ENCODE measurements at places on chromosomes 3 and 15.

- no peak for DNase-seq
Measured at GRCh38 chr3:16759227-16759903, 125.4 kb upstream of the PLCL2 start.

DNA sequence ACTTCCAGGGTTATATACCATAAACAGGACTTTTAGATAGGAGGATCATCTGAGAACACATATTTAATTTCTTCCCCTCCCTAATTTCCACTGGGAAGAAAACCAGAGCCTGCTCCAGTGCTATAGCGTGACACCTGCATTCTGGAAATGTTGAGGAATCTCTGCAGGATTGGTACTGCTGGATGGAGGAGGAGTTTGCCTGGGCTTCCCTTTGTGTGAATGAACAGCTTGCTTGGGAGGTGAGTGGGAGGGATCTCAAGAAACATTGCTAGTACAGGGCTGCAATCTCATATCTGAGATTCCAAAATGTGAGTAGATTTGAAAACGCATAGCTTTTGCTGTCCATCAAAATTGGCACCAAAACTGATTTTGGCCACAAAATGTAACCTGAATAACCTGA, 295.9 kb upstream of the RGMA start:
- no peak for DNase-seq

- no peak for DNase-seq
Measured at GRCh38 chr3:73874161-73874560, 249.4 kb upstream of the PDZRN3 start.

GRCh38 chr3:159252772-159253384, 451.0 kb downstream of the MFSD1 start:
- DNase-seq = no peak
